ENCODE measurements at places on chromosomes 5 and 9.

- DNase-seq, result no peak
These were observed 27.9 kb downstream of the BICD2 start for GRCh38 chr9:92736563-92737215.

- no peak for DNase-seq
These were observed 33.1 kb downstream of the TNPO1 start for GRCh38 chr5:72849546-72849945.

DNA sequence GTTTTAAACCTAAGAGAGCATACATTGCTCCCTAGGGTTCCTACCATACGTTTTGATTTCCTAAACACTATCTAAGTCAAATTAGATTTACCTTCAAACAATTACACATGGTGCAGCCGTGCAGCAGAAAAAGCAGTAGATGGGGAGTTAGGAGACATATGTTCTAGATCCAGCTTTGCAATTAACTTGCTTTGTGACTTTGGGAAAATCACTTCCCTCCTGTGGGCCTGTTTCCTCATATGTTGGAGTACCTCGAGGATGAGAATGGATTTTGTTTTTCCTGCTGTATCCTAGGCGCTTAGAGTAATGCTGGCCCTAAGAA is 711 bp downstream of the MRPL50 start:
- DNase-seq, result no peak

GRCh38 chr5:1026700-1027621 is 18.4 kb downstream of the NKD2 start:
- DNase-seq, result no peak
